Cardiac muscle cell (in vitro differentiated cells and primary cell): ENCODE measurements at places on chromosomes 13 and 19. TPM values are rescaled to one million over a fixed set of nuclear protein-coding genes. Genes with fewer than 3 reads are reported as not detected.

The CEBPA gene
- 2.4 and 3.2 TPM in 2 replicates for polyA plus RNA-seq

The TSSK6 gene
- 0.60 and 1.5 TPM in 2 replicates for polyA plus RNA-seq

The ZNF44 gene
- 12.5 and 14.0 TPM in 2 replicates for polyA plus RNA-seq

The C19orf67 gene
- 4.1 and 7.5 TPM in 2 replicates for polyA plus RNA-seq

The PROZ gene
- 0.37 and 0.42 TPM in 2 replicates for polyA plus RNA-seq

The C13orf46 gene
- 0.35 TPM in 1 of 2 replicates, not detected in the other for polyA plus RNA-seq

The S1PR2 gene
- 1.8 and 2.1 TPM in 2 replicates for polyA plus RNA-seq

The RASIP1 gene
- 1.5 and 2.9 TPM in 2 replicates for polyA plus RNA-seq

The PLA2G4C gene
- 4.3 and 5.5 TPM in 2 replicates for polyA plus RNA-seq

The RUBCNL gene
- polyA plus RNA-seq = 0.67 and 0.74 TPM in 2 replicates

The CYP4F2 gene
- polyA plus RNA-seq = not detected in 2 replicates

GRCh38 chr13:60158321-60158801 lies 5.4 kb downstream of the DIAPH3 start:
- DNase-seq = no peak

GRCh38 chr19:927780-928401 lies 2.1 kb downstream of the ARID3A start:
- DNase-seq = no peak

DNA sequence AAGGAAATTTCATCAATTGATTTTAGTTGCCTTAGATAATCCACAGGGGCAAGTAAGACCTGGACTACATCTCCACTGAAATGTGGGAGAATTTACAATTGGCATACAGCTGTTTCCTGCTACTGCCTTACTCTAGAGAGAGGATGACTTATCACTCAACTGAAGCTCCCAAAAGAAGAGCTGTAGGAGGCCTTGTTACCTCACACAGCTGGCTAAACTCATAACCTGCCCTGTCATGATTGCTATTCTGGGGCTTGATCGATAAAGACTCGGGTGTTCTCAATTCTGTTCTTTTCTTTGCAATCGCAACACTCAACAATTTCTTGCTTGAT lies 1396.4 kb downstream of the EFNB2 start:
- no peak for DNase-seq

- no peak for DNase-seq
Observed at GRCh38 chr19:45801603-45802175, 9.0 kb upstream of the DMWD start.

DNA sequence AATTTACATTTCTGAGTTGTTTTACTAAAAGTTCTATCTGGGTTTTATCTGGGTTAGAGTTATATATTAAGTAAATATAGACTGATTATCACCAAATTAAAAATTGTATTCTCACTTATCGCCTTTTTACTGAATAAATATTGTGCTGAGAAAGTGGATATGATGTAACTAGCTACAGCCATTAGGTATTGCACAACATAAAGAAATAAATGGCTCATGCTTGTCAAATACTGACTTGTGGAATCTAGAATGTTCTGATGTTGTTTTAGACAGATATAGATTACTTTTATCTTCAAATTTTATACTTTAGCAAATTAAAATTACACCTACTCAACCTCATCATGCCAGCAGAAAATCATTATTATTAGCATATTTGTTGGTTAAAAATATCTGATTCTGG lies 1277.1 kb upstream of the MIR17HG start:
- no peak for DNase-seq

GRCh38 chr13:20263393-20264044 lies 31.4 kb upstream of the GJB6 start:
- DNase-seq = no peak

DNA sequence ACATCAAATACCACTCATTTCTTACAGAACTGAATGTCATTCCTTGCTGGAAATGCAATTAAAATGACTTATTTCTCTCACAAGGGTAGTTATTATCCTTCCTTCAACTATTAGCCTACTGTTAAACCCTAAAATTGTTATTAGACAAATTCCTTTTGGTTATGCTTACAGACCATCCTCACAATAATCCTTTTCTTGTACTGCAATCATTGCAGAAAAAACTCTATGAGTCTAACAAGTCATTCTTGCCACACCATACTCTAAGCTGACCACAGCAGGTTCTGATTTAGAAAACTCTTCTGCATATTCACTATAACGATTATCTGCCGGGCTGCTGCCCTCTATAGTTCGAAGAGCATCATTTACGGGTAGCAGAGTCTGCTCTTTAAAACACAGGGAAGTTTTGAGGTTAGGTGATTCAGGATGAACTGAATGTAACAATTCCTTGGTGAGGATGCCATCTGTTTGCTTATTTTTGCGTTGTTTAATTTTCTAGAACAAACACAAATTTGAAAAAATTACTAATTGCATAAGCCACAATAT lies 38.2 kb downstream of the MTMR6 start:
- DNase-seq = peak; percentile 34

- no peak for DNase-seq
Observed at GRCh38 chr19:22610121-22610520, 24.0 kb upstream of the ZNF492 start.

GRCh38 chr13:109677206-109677605 lies 109.2 kb downstream of the IRS2 start:
- DNase-seq = no peak

- no peak for DNase-seq
Observed at GRCh38 chr19:17326595-17326966, 8.1 kb downstream of the ANO8 start.

DNA sequence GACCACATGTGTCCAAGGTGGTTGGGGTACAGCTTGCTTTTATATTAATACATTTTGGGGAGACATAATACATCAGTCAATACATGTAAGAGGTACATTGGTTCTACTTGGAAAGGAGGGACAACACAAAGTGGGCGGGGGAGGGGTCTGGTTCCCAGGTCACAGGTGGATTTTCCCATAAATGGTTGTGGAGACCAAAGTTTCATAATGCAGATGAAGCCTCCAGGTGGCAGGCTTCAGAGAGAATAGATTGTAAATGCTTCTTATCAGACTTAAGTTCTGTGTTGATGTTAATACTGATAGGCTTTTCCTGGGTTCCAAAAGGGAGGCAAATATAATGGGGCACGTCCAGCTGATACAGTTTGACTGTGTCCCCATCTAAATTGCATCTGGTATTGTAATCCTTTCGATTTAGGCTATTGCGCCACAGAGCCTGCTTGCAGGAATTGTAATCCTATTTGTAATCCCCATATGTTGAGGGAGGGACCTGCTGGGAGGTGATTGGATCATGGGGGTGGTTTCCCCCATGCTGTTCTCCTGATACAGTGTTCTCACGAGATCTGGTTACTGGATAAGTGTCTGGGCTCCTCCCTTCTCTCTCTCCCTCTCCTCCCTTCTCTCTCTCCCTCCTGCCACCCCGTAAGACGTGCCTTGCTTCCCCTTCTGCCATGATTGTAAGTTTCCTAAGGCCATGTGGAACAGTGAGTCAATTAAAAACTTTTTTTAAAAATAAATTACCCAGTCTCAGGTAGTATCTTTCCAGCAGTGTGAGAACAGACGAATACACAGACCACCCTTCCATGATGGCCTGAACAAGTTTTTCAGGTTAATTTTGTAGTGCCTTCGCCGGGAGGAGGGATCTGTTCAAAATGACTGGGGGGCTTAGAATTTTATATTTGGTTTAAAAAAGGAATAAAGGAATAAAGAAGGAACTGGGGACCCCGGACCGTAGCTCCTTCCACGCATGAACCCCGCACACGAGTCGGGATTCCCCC lies 44.9 kb downstream of the ZNF823 start:
- peak; percentile 11 for DNase-seq

GRCh38 chr19:53517114-53517741 lies 20.7 kb upstream of the ZNF331 start:
- no peak for DNase-seq

DNA sequence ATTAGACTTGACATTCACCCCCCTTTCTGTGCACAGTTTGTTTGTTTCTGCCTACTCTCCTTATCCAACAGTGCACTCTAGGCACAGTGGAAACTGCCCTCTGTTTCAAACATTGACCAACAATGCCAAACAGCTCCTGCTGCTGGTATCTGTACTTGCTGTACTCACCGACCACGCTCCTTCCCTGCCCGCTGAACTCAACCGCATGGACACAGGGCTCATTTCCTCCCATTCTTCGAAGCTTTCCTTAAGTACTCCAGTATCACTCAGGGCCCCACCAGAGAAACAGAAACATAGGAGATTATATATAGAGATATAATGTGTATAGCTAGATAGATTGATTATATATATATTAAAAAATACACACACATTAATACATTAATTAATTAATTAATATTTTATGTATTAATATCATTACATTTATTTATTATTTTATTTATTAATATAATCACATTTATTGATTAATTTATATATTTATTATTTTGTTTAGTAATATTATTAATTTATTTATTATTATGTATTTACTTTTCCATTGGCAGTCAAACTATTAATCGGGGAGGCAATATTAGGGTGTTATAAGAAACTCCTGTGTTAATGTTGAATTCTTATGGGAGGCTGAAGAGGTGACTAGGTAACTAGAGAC lies 1528.2 kb downstream of the EFNB2 start:
- no peak for DNase-seq

DNA sequence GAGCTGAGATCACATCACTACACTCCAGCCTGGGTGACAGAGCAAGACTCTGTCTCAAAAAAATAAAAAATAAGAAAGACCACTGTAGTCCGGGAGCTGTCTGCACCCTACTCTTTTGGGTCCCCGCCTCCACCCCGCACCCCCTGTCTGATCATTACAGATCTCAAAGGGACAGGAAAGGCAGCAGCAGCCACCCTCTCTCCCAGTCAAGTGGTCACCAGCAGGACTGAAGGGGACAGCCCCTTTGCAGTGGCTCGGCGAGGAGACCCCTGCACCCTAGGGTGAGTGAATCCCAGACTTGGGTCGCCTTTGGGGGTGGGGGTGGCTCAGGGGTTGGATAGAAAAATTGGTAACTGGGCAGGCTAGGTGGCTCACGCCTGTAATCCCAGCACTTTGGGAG lies 12.5 kb upstream of the KCNN1 start:
- DNase-seq = no peak

DNA sequence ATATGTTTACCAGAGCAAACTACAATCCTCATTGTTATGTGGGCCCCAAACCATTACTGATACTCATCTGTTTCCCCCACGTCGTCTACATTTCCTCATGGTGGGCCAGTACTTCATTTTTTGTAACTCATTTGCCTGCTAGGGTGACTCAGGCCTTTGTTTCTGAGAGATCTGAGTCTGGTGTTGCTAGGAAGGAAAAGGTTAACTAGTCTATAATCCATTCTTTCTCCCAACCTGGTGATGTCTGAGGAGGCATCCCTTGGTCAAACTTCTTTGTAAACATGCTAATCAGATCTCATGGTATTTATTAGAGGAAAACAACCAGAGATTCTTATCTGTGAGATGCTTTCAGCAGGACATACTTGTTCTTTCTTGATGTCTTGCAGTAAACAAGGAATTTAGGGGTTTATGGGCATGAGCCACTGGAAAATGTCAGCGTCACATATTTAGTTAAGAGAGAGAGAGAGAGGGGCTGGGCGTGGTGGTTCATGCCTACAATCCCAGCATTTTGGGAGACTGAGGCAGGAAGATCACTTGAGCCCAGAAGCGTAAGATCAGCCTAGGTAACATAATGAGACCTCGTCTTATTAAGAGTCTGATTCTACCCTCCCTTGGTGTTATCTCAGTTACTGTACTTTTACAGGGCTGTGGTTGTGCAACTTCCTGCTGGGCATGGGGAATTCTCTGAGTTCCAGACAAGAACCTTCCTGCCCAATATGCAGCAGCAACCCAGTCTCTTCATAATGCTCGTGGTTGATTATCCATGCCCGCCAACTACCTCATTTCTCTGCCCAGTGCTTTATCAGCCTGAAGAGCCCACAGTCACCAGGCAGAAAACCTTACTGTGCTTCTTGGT lies 9.7 kb upstream of the DPRX start:
- DNase-seq = no peak

DNA sequence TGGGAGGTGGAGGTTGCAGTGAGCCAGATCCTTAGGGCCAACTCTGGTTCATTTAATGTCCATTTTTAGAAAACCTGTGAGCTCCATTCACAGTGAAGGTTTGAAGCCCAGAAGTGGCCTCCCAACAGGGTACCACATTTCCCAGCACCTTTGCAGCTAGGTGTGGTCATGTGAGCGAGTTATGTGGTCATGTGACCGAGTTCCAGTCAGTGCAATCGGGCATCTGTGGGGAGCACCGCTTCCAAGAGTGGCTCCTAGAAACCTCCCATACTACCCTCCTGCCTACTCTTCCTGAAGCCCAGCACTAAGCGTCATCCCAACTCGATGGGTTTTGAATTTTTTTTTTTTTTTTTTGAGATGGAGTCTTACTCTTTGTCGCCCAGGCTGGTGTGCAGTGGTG lies 663 bp upstream of the PLA2G4C start:
- no peak for DNase-seq

DNA sequence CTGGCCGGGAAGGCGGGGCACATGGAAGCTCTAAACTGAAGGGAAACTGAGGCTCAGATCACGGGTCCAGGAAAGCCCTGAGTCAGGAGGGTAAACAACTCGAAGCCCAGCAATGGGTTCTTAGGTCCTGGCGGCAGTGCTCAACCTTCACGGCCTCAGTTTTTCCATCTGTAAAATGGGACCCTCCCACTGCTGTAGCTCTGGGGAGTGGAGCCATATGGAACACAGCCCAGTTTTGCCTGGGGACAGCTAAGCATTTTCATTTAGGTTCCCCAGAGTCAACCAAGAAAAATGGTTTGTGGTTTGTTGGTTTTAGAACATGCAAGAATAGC lies 30.4 kb downstream of the CEBPG start:
- no peak for DNase-seq

- no peak for DNase-seq
Observed at GRCh38 chr19:3620145-3620816, 6.3 kb downstream of the CACTIN start.

DNA sequence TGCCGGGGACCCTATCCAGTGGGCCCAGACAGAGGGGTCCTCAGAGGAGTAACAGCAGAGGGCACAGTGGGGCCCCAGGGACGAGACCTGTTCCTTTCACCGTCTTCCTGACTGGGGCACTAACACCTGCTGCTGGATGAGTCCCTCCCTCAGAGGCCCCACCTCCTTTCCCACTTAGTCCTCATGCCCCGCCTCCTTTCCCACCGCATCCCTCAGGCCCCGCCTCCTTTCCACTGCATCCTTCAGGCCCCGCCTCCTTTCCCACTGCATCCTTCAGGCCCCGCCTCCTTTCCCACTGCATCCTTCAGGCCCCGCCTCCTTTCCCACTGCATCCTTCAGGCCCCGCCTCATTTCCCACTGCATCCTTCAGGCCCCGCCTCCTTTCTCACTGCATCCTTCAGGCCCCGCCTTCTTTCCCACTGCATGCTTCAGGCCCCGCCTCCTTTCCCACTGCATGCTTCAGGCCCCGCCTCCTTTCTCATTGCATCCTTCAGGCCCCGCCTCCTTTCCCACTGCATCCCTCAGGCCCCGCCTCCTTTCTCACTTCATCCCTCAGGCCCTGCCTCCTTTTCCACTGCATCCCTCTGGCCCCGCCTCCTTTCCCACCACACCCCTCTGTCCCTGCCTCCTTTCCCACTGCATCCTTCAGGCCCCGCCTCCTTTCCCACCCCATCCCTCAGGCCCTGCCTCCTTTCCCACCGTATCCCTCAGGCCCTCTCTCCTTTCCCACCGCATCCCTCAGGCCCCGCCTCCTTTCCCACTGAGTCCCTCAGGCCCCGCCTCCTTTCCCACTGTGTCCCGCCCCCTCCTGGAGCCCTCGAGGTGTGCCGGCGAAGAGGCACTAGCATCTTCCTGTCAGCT lies 6.7 kb downstream of the SPPL2B start:
- no peak for DNase-seq

GRCh38 chr19:11453468-11454341 lies 18.3 kb downstream of the PRKCSH start:
- DNase-seq = no peak

- no peak for DNase-seq
Observed at GRCh38 chr13:42533336-42533591, 40.7 kb upstream of the TNFSF11 start.
